ENCODE measurements at places on chromosomes 3 and 15.

- DNase-seq = no peak
Measured at GRCh38 chr15:51751697-51752683, 593 bp downstream of the TMOD2 start.

GRCh38 chr3:194083637-194084224 is 52.2 kb upstream of the HES1 start:
- DNase-seq = no peak

GRCh38 chr15:76996526-76997401 is 1.8 kb downstream of the PSTPIP1 start:
- DNase-seq = no peak

DNA sequence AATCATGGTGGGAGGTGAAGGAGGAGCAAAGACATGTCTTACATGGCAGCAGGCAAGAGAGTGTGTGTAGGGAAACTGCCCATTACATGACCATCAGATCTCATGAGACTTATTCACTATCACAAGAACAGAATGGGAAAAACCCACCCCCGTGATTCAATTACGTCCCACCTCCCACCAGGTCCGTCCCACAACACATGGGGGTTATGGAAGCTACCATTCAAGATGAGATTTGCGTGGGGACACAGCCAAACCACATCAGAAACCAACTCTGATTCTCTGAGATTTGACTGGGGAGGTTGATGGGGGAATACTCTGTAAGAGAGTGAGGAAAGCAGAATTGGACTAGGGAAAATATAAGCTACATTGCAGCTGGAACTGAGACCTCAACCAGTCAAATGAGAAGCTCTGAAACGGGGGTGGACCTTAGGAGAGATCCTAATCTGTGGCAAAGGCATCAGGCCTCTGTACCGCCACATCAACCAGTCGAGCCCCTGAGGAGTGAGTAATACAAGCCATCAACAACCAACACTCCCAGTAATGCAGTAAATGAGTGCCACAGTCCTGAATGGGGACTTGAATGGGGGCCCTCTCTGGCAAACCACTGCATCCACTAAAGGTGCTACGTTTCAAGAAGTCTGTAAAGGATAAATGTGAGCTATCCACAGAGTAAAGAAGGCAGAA is 207.9 kb upstream of the GADL1 start:
- DNase-seq = no peak

GRCh38 chr3:162012633-162013032 is 516.0 kb downstream of the OTOL1 start:
- no peak for DNase-seq

- no peak for DNase-seq
Measured at GRCh38 chr3:45641756-45642155, 47.2 kb downstream of the LIMD1 start.

DNA sequence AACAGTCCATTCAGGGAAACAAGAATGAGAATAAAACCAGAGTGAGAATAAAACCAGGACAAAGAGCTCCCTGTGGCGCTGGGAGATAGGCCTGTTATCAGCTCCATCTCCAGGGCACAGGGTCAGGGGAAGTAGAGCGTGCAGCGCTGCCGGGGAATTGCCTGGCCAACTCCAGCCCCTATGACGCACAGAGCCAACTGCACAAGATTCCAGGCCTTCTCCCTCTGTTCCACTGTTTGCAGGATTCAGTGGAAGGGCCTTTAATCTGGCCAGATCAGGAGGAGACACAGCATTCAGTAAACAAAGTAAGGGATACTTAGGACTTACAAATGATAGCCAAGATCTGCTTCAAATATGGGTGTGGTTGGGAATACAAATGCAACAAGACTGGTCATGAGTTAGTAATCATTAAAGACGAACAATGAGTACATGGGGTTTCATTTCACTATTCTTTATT is 49.4 kb downstream of the ITGB5 start:
- DNase-seq = no peak

DNA sequence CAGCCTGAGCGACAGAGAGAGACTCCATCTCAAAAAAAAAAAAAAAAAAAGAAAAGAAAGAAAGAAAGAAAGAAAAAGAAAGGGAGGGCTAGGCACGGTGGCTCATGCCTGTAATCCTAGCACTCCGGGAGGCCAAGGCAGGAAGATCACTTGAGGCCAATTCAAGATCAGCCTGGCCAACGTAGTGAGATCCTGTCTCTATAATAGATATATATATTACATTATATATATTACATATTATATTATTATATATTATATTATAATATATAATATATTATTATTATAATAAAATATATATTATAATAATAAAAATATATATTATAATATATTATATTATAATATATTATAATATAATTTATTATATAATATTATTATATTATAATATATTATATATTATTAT is 48.9 kb downstream of the PTPN9 start:
- no peak for DNase-seq

DNA sequence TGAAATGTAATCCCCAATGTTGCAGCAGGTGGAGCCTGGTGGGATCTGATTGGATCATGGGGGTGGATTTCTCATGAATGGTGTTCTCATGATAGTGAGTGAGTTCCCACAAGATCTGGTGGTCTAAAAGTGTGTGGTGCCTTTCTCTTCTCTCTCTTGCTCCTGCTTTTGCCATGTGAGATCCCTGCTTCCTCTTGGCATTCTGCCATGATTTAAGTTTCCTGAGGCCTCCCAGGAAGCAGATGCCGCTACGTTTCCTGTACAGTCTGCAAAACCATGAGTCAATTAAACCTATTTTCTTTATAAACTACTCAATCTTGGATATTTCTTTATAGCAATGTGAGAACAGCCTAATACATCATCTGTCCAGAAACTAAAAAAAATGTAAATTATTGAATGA is 298.3 kb downstream of the MEX3B start:
- DNase-seq = no peak

GRCh38 chr3:38636881-38637280 is 12.6 kb downstream of the SCN5A start:
- no peak for DNase-seq
